ENCODE measurements at places on chromosomes 7 and 10. TPM values are rescaled to one million over a fixed set of nuclear protein-coding genes. Genes with fewer than 3 reads are reported as not detected.

Gene PYROXD2
- total RNA-seq = 20.2 TPM

Gene PBLD
- 7.6 TPM for total RNA-seq

Gene CYP3A7
- total RNA-seq = not detected

Gene PTPRN2
- total RNA-seq = 9.8 TPM

Gene AZGP1
- total RNA-seq = 42.1 TPM

Measured in testis (tissue), 5 donors.